ENCODE measurements at places on chromosomes 6 and 20. TPM values are rescaled to one million over a fixed set of nuclear protein-coding genes. Genes with fewer than 3 reads are reported as not detected.
A peak's percentile ranks its signal among the peaks of the same experiment; 100 is the strongest.

DNA sequence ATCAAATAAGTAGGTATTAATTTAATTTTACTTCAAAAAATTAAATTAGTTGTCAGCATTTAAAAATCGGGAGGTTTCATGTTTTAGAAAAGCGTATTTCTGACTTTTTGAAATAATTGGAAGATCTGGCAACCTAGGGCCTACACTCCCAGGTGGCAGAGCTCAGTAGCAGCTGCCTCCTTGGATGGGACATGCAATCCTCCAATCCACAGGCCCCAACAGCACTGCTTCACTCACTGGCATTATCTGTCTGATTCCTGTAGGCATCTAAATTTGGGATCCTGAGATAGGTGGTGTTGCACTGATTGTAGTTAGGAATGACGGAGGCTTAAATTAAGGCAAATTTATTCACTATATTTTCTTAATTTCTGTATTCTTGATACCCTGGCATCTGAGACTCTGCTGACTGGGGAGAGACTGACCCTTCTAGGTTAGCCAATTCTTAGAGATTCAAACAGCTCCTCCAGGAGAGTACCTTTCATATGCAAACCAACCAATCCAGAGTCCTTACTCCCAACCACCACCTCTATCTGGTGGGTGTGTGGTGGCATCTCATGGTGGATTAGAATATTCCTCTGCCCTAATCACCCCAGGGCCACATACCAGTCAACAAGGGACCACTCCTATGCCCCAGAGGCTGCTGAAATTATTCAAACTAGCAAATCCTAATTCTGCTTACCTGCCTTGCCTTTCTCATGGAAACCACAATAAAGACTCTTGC lies 146.6 kb upstream of the GLP1R start:
- DNase-seq = peak; percentile 49

DNA sequence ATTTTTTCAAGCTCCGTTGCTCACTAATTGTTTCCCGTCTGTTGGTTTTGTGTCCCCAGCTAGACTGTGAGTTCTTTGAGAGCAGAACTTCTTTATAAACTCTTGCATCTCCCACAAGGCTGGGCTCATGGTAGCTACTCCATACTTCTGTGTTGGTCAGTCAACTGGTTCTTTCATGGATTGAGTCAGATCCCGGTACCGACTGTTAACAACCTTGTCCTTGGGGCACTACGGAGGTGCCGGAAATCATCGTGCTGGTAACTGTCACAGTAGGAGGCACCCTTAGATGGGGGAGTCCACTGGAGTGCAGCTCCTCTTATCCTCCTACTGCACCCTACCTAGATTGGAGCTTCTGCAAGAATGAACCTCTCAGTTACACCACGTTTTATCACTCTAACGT lies 8.6 kb upstream of the STX16 start:
- peak; percentile 26 for DNase-seq

Gene VGLL2
- total RNA-seq = not detected

DNA sequence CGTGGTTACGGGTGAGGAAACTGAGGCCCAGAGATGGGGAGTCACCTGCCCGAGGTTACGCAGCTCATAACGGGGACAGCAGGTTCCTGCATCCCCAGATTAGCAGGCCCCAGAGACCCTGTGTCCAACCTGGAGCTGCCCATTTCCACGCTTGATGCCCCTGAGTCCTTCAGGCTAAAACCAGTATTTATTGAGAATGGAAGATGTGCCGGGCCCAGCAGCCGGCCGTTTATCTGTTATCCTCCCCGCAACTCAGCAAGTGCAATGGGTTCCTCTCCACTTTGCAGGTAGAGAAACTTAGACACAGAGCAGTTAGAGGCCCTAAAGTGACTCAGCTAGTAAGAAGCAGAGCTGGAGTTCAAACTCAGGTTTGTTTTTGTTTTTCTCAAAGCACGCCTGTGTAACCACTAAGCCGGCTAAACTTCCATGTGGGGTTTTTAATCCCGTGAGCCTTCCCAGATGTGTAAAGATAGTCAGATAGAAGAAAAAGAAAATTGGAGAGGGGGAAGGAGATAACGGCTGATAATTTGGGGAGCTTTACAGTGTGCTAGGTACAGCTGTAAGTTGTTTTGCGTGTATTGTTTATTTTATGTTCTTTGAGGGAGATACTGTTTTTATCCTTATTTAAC lies 775 bp downstream of the PFDN4 start:
- DNase-seq = no peak

Gene CDC25B
- 24.1 TPM for total RNA-seq

- no peak for DNase-seq
Observed at GRCh38 chr6:167127785-167128531, 5.1 kb downstream of the CCR6 start.

Gene FOXS1
- total RNA-seq = not detected

Gene PNISR
- total RNA-seq = 150 TPM

GRCh38 chr20:6014017-6014416 lies 39.8 kb downstream of the LRRN4 start:
- DNase-seq = no peak

DNA sequence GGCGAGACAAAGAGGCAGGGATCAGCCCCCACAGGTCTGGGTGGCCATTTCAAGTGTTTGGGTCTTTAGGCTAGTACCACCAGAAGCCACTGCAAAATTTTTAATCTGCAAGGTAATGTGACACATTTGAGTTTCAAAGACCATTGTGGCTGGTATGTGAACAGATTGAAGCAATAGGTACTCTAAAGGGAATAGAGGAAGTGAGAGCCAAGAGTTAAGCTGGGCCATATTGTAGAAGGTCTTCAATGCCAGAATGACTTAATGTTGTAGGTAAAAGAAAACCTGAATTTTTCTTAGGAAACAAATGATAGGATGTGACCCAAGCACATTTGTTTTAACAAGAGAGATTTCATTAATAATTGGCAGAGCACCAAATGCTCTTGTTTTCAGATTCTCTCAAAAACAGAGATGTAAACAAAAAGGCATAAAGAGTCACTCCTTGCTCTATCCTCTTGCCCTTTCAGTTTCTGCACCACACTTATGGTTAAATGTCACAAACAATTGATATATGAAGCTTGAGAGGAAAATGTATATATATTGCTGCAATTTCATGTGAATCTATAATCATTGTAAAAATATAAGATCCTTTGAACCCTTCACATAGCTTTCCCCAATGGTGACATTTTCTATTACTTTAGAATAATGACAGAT lies 307.1 kb upstream of the PLN start:
- no peak for DNase-seq

DNA sequence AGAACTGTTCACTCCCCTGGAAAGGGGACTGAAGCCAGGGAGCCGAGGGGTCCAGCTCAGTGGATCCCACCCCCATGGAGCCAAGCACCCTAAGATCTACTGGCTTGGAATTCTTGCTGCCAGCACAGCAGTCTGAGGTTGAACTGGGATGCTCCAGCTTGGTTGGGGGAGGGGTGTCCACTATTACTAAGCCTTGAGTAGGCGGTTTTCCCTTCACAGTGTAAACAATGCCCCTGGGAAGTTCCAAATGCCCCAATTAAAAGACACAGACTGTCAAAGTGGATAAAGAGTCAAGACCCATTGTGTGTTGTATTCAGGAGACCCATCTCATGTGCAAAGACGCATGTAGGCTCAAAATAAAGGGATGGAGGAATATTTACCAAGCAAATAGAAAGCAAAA lies 150.2 kb downstream of the LPA start:
- no peak for DNase-seq

Gene RPL10A
- 1,719 TPM for total RNA-seq

Gene C6orf15
- total RNA-seq = not detected

DNA sequence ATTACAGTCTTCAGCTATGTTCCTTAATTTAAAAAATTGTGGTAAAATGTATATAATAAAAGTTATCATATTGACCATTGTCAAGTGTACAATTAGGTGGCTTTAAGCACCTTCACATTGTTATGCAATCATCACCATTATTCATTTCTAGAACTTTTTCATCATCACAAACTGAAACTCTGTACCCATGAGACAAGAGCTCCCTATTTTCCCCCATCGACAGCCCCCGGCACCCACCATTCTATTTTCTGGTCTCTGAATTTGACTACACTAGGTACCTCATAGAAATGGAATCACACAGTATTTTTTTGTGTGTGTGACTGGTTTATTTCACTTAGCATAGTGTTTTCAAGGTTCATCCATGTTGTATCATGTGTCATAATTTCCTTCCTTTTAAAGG lies 39.7 kb upstream of the FYN start:
- DNase-seq = no peak

DNA sequence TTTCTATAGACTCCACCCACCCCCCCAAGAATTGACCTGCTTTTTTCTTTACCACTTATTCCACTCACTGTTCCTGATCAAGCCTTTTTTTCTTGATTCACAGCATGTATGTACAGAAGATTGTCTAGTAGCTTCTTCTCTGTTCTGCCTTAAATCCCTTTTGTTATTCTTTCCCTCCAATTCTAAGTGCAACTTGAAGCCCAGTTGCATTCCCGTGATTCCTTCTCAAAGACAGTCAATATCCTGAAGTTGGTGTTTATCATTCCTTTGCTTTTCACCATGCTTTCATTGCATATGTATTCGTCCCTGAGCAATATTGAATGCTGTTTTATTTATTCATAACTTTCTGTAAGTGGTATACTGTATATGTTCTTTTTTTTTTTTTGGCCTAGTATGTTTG lies 21.0 kb downstream of the XRN2 start:
- DNase-seq = no peak

- no peak for DNase-seq
Observed at GRCh38 chr20:54005524-54005923, 64.9 kb downstream of the BCAS1 start.

- DNase-seq = peak; percentile 84
Observed at GRCh38 chr20:26208296-26209091, 511.8 kb upstream of the ZNF337 start.

DNA sequence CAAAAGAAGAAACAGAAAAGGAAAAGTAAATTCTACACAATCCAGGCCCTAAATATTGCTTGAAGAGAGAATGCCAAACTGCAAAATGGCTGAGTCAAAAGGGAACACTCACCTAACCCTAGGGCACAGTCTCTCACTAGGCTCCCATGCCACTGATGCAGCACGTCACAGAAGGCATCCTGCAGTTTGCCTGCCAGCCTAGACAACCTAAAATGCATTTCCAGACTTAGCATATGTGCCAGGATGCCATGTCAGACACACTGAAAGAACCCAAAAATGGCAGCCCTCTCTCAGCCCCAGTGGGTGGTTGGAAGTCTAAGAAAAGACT lies 10.6 kb upstream of the SIRPD start:
- no peak for DNase-seq

Gene UQCC2
- total RNA-seq = 109 TPM

- peak; percentile 87 for DNase-seq
Observed at GRCh38 chr6:169961772-169962561, 210.5 kb downstream of the ERMARD start.

DNA sequence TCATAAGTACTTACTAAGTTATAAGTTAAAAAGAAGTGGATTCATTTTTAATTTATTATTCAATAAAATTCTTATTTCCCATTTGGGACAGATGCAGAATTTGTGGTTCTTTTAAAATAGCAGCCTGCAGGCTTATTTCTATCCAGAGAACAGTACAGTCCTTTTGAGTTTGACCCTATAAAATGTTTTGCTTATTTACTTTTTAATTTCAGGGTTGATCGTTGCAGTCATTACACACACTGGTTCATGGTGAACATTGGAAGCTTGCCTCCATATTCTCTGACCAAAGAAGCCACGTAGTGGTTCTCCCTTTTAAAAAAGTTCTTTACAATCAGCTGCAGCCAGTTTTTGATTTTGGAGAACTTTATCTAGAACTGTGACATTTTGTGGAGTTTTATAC lies 122.9 kb upstream of the PDE7B start:
- no peak for DNase-seq

Gene SPDEF
- total RNA-seq = 2.1 TPM

Gene PTPRK
- 52.4 TPM for total RNA-seq

Gene ENPP1
- total RNA-seq = 11.6 TPM

All from endodermal cell (in vitro differentiated cells).